Stimulated activated CD4-positive, alpha-beta T cell treated with anti-CD3 and anti-CD28 coated beads, Interleukin-1b, Interleukin-23, amount 100 ng/mL, for 1 hour (primary cell): ENCODE measurements at places on chromosomes 16 and 17.

DNA sequence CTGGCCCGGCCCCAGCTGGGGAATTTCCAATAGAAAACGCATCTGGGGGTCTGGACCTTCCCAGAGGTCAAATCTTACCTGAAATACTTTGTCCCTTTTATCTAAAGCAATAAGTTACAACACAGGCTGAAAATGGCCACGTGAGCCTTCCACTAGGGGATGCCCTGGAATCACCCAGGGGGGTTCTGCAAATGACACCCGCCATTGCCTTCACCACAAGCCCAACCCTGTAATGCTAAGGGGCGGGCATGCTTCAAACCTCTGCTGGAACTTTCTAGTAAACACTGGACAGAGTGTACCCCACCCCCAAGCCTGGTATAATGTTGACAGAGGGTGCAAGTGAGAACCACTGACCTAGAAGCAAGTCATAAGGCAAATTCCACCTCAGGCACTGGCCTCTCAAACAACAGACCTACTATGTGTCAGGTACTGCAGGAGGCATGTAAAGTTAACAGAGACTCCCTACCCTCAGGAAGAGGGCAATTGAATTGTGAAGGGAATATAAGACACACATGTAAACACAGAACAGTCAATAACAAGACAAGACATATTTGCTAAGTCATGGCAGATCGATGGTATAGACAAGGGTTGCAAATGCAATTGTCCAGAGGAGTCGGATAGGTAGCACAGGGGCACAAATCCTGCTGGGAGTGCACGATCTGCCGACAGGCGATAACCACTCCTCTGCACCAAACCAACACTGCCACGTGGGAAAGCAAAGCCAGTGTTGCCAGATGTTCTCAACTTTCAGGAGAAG is 59.0 kb downstream of the ARHGAP17 start:
- no peak for DNase-seq

- DNase-seq = no peak
Observed at GRCh38 chr16:28527985-28528384, 10.8 kb downstream of the NUPR1 start.

GRCh38 chr17:3890082-3890877 is 2.6 kb downstream of the CAMKK1 start:
- no peak for DNase-seq

- no peak for DNase-seq
Observed at GRCh38 chr16:88355093-88355388, 27.7 kb upstream of the ZNF469 start.

- DNase-seq = no peak
Observed at GRCh38 chr17:14813649-14814370, 451.3 kb downstream of the PMP22 start.

- DNase-seq = no peak
Observed at GRCh38 chr17:8469964-8470363, 34.3 kb downstream of the NDEL1 start.

GRCh38 chr16:86772671-86773353 is 194.5 kb downstream of the FOXL1 start:
- DNase-seq = no peak

DNA sequence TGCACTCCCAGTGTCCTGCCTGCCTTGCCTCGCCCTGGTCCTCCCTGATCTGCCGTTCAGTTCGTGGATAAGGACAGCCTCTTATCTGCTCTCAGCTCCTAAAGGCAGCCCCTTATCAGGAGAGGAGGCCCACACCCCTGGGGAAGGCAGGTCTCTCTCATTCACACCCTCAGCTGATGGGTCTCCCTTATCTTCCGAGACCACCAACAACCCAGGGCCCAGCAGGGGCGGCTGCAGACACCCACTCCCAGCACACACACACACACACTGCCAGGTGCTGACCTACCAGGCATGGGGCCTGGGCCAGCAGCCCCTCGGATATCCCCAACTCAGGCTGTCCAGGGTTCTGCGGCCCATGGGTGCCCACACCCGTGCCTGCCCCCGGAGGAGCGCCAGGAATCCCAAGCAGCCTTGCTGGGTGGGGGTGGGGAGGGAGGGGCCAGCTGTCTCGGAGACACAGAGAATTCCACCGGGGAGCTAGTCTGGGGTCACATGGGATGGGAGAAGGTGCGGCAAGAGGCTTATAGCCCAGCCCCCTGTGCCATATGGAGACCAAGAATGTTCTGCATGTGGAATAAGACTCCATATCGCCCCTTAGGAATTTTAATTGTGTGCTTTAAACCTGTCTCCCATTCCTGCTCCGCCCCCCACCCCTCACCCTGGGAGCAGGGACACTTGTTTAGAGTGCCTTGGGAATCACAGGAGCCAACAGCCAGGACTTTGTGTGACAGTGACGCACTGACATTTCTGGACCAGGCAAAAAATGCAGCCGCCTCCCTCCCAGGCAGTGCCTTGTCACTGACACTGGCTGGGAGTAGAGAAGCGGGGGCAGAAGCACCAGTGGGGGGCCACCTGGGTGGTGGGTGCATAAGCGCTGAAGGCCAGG is 41.9 kb upstream of the EMP2 start:
- no peak for DNase-seq

- DNase-seq = no peak
Observed at GRCh38 chr16:399340-400019, 2.2 kb upstream of the DECR2 start.

DNA sequence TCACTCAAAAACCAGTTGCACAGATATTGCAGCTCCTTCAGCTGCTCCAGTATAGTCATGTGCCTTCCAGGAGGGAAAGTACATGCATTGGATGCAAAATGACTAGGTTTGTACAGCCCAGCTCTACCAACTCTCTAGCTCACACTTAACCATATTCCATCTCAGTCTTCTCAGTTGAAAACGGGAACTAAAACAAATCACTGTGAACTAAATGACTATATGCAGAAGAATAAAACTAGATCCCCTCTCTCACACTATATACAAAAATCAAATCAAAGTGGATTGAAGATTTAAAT is 24.9 kb downstream of the DCUN1D3 start:
- DNase-seq = no peak

GRCh38 chr17:52154466-52154865 is 4.0 kb downstream of the CA10 start:
- no peak for DNase-seq

DNA sequence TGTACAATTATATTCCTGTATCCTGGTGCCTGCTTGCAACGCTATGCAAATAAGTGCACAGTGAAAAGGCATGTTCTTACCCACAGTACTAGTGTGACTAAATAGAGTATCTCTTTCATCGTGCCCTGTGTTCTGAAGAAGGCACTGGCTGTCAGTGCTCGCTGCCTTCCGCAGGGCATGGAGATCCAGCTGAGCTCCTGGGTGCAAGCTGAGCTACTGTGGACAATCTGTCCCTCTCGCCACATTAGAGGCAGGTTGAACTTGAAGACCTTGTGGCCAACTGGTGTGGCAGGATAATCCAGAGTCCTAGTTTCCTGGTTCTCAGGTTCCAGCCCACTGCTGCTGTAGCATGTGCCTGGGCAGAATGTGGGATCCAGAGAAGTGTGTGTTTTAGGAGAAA is 1.9 kb upstream of the ST6GALNAC1 start:
- no peak for DNase-seq

- no peak for DNase-seq
Observed at GRCh38 chr16:10300905-10301304, 85.0 kb upstream of the ATF7IP2 start.

DNA sequence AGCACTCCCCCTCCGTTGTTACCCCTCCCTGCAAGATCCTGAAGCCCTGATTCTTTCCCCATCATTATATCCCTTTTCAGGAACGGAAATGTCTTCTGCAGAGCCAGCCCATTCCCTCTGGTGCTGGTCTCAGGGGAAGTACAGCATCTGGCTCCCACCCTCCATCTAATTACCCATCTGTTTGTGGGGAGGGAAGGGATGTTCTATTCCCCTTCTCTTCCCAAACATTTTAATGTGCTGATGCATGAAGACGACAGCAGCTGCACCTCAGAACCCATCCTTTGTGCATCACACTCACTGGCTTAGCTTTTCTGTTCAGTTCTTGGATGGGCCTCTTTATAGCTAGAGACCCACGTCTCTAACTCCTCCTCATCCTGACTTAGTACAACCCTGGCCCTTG is 367.2 kb downstream of the CDH13 start:
- no peak for DNase-seq

GRCh38 chr16:83095941-83096692 is 469.3 kb downstream of the CDH13 start:
- DNase-seq = no peak

GRCh38 chr16:84239909-84240308 is at the start of gene KCNG4:
Gene KCNG4, minus strand, starts transcription at chr16:84240012. Its CDS starts 2,527 bp downstream, at chr16:84237485.
- no peak for DNase-seq
